Esophagus (tissue), 2 donors: ENCODE measurements at places on chromosomes 7 and 10. TPM values are rescaled to one million over a fixed set of nuclear protein-coding genes. Genes with fewer than 3 reads are reported as not detected.

FRMD4A gene
- 12.6 TPM for polyA plus RNA-seq

RARRES2 gene
- polyA plus RNA-seq: 39.3 TPM

STRIP2 gene
- polyA plus RNA-seq: 1.0 TPM

INPP5A gene
- polyA plus RNA-seq: 9.2 TPM

HSPA12A gene
- 1.7 TPM for polyA plus RNA-seq

ANKRD22 gene
- 46.0 TPM for polyA plus RNA-seq

HOXA2 gene
- 2.3 TPM for polyA plus RNA-seq

MYL10 gene
- polyA plus RNA-seq: not detected

IL2RA gene
- polyA plus RNA-seq: 0.18 TPM

FAM237B gene
- not detected for polyA plus RNA-seq

IGF2BP3 gene
- polyA plus RNA-seq: 3.5 TPM

CYP3A4 gene
- polyA plus RNA-seq: 0.16 TPM

ABCC2 gene
- 0.20 TPM for polyA plus RNA-seq

PAX4 gene
- polyA plus RNA-seq: not detected

C10orf67 gene
- 0.04 TPM for polyA plus RNA-seq

COL17A1 gene
- 87.2 TPM for polyA plus RNA-seq

IDI1 gene
- polyA plus RNA-seq: 44.5 TPM

PCDH15 gene
- not detected for polyA plus RNA-seq

NKX6-2 gene
- polyA plus RNA-seq: 0.15 TPM

CBLL1 gene
- polyA plus RNA-seq: 4.2 TPM

FANK1 gene
- polyA plus RNA-seq: 4.3 TPM

ELOVL3 gene
- polyA plus RNA-seq: 0.02 TPM

STOX1 gene
- polyA plus RNA-seq: 1.2 TPM

MRLN gene
- polyA plus RNA-seq: not detected

GIMAP8 gene
- 1.8 TPM for polyA plus RNA-seq

PALD1 gene
- 2.1 TPM for polyA plus RNA-seq

HBP1 gene
- 58.9 TPM for polyA plus RNA-seq

SPDYE6 gene
- polyA plus RNA-seq: not detected

ARHGEF5 gene
- polyA plus RNA-seq: 22.1 TPM

AGAP6 gene
- polyA plus RNA-seq: 8.7 TPM

FBXL13 gene
- polyA plus RNA-seq: 0.08 TPM

CTAGE4 gene
- polyA plus RNA-seq: 4.3 TPM

SUN1 gene
- 91.6 TPM for polyA plus RNA-seq

SEMA4G gene
- polyA plus RNA-seq: 1.9 TPM

RASA4B gene
- polyA plus RNA-seq: 4.9 TPM

BTRC gene
- 5.7 TPM for polyA plus RNA-seq

PRLHR gene
- 0.01 TPM for polyA plus RNA-seq

GPR15LG gene
- polyA plus RNA-seq: 273 TPM

ETV1 gene
- 0.65 TPM for polyA plus RNA-seq

TMEM139 gene
- polyA plus RNA-seq: 2.2 TPM

AGMO gene
- polyA plus RNA-seq: 0.02 TPM

TFEC gene
- 0.16 TPM for polyA plus RNA-seq

TMEM106B gene
- polyA plus RNA-seq: 12.1 TPM

FOXP2 gene
- polyA plus RNA-seq: 2.5 TPM

LRRC4 gene
- polyA plus RNA-seq: 1.9 TPM

PGAM2 gene
- 3.8 TPM for polyA plus RNA-seq
